ENCODE measurements at places on chromosomes 12 and 14.
A peak's percentile ranks its signal among the peaks of the same experiment; 100 is the strongest.

- peak; percentile 0 for DNase-seq
Measured at GRCh38 chr14:52790011-52790755, 1.2 kb downstream of the GNPNAT1 start.

- DNase-seq = no peak
Measured at GRCh38 chr14:68649476-68650189, 143.2 kb downstream of the ZFP36L1 start.

DNA sequence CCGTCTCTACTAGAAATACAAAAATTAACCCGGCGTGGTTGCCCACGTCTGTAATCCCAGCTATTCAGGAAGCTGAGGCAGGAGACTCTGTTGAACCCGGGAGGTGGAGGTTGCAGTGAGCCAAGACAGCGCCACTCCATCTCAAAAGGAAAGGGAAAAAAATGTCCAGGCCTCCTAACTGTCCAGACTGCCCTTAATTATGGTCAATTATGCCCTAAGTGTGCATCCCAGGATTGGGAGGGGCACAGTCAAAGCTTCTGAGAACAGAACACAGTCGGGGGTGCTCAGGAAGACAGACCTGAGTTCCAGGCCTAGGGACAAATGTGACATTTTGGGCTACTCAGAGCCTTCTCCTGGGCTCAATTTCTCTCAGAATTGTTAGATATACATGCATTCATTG is 31.8 kb upstream of the SMUG1 start:
- no peak for DNase-seq

GRCh38 chr14:30519961-30520360 is 39.0 kb upstream of the G2E3 start:
- DNase-seq = no peak

GRCh38 chr12:13074396-13075117 is 28.9 kb downstream of the GSG1 start:
- DNase-seq = no peak

DNA sequence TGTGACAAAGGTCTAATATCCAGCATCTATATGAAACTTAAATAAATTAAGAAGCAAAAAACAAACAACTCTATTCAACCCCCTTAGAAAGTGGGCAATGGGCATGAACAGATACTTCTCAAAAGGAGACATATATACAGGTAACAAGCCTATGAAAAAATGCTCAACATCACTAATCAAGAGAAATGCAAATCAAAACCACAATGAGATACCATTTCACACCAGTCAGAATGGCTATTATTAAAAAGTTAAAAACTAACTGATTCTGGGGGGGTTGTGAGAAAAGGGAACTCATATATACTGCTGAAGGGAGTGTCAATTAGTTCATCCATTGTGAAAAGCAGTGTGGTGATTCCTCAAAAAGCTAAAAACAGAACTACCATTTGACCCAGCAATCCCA is 198.9 kb downstream of the BMP4 start:
- DNase-seq = no peak

GRCh38 chr12:49842519-49843352 is at the start of gene BCDIN3D:
Gene BCDIN3D (minus strand): TSS chr12:49843106. CDS start chr12:49843087, 19 bp downstream.
- DNase-seq = peak; percentile 96

GRCh38 chr12:66041651-66042363 is 88.7 kb downstream of the LLPH start:
- DNase-seq = no peak

DNA sequence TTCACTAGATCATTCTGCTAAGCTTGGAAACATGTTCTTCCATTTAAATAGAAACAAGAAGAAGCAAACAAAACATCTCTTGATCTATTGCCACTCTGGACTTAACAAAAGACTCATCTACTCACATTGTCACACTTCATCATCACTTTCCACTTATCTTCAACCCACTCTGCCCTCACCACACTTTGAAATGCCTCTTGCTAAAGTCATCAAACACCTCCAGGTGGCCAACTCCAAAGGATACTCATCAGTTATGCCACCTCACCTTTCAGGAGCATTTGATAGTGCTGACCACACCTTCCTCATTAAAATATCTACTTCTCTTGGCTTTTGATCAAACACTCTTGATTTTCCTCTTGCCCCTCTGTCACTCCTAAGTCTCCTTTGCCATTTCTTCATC is 7.2 kb downstream of the EFCAB11 start:
- no peak for DNase-seq

Data from cardiac muscle cell (in vitro differentiated cells and primary cell).